Kidney (tissue), 22 donors: ENCODE measurements at places on chromosomes 5 and 9. TPM values are rescaled to one million over a fixed set of nuclear protein-coding genes. Genes with fewer than 3 reads are reported as not detected.

The PCDHGB3 gene
- 0.15 TPM for polyA plus RNA-seq

The SMIM3 gene
- polyA plus RNA-seq, result 23.0 TPM

The VAV2 gene
- polyA plus RNA-seq, result 22.3 TPM

The GLDC gene
- polyA plus RNA-seq, result 79.7 TPM

The SLIT3 gene
- 14.5 TPM for polyA plus RNA-seq

The CENPH gene
- 1.5 TPM for polyA plus RNA-seq

The PHAX gene
- polyA plus RNA-seq, result 23.7 TPM

The POU5F2 gene
- polyA plus RNA-seq, result not detected

The NEURL1B gene
- 5.4 TPM for polyA plus RNA-seq

The INSL6 gene
- polyA plus RNA-seq, result not detected

The GFM2 gene
- 28.0 TPM for polyA plus RNA-seq

The PCDHGC4 gene
- polyA plus RNA-seq, result not detected

The CRHBP gene
- 67.7 TPM for polyA plus RNA-seq

The PALM2AKAP2 gene
- 0.26 TPM for polyA plus RNA-seq

The STC2 gene
- 2.1 TPM for polyA plus RNA-seq

The MTX3 gene
- polyA plus RNA-seq, result 6.1 TPM

The CCDC183 gene
- 3.1 TPM for polyA plus RNA-seq

The PCDHGA1 gene
- 0.19 TPM for polyA plus RNA-seq

The CNTNAP3B gene
- 13.9 TPM for polyA plus RNA-seq

The FGF10 gene
- 0.19 TPM for polyA plus RNA-seq

The PCDHGA3 gene
- polyA plus RNA-seq, result 0.22 TPM

The ADGRV1 gene
- polyA plus RNA-seq, result 7.3 TPM

The SLC34A1 gene
- polyA plus RNA-seq, result 211 TPM

The AQP7 gene
- polyA plus RNA-seq, result 45.3 TPM

The GARIN3 gene
- not detected for polyA plus RNA-seq

The SAXO1 gene
- not detected for polyA plus RNA-seq

The CNTFR gene
- 1.7 TPM for polyA plus RNA-seq

The MAST4 gene
- 27.3 TPM for polyA plus RNA-seq

The SH3RF2 gene
- polyA plus RNA-seq, result 1.3 TPM

The IL9 gene
- not detected for polyA plus RNA-seq

The FBP2 gene
- polyA plus RNA-seq, result not detected

The ARL15 gene
- polyA plus RNA-seq, result 21.1 TPM

The CTNNAL1 gene
- 54.8 TPM for polyA plus RNA-seq

The RABGAP1 gene
- polyA plus RNA-seq, result 13.7 TPM

The IFNA21 gene
- polyA plus RNA-seq, result not detected

The LHX3 gene
- polyA plus RNA-seq, result not detected

The TBC1D9B gene
- polyA plus RNA-seq, result 49.5 TPM

The PANK3 gene
- polyA plus RNA-seq, result 7.7 TPM

The MAMDC2 gene
- 1.5 TPM for polyA plus RNA-seq

The C9orf50 gene
- polyA plus RNA-seq, result 2.8 TPM

The F2RL1 gene
- 24.5 TPM for polyA plus RNA-seq

The TNFSF15 gene
- polyA plus RNA-seq, result 1.4 TPM
